Common myeloid progenitor, CD34-positive (primary cell): ENCODE measurements at places on chromosomes 1 and 21.

DNA sequence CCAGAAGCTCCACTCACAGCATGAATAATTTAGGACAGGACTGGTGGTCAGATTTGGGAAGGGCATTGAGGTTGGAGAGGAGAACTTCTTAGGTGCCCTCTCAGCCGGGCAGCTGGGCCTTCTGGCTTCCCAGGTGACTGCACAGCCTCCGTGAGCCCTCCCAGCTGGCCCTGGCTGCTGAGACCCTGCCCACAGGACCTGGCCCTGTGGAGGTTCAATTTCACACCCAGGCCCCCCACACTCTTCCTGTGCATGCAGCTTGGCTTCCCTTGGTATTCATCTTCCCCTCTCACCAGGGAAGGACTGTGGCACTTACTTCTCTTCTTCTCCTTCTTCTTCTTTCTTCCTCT lies 50.6 kb downstream of the NDUFS5 start:
- DNase-seq = no peak

DNA sequence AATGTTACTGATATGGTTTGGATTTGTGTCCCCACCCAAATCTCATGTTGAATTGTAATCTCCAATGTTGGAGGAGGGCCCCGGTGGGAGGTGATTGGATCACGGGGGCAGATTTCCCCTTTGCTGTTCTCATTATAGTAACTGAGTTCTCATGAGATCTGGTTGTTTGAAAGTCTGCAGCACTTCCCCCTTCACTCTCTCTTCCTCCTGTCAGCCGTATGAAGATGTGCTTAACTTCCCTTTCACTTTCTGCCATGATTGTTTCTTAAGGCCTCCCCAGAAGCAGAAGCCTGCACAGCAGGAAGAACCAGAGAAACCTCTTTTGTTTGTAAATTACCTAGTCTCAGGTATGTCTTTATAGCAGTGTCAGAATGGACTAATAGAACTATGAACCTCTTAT lies 28.4 kb downstream of the TRIM33 start:
- DNase-seq = peak; percentile 69

DNA sequence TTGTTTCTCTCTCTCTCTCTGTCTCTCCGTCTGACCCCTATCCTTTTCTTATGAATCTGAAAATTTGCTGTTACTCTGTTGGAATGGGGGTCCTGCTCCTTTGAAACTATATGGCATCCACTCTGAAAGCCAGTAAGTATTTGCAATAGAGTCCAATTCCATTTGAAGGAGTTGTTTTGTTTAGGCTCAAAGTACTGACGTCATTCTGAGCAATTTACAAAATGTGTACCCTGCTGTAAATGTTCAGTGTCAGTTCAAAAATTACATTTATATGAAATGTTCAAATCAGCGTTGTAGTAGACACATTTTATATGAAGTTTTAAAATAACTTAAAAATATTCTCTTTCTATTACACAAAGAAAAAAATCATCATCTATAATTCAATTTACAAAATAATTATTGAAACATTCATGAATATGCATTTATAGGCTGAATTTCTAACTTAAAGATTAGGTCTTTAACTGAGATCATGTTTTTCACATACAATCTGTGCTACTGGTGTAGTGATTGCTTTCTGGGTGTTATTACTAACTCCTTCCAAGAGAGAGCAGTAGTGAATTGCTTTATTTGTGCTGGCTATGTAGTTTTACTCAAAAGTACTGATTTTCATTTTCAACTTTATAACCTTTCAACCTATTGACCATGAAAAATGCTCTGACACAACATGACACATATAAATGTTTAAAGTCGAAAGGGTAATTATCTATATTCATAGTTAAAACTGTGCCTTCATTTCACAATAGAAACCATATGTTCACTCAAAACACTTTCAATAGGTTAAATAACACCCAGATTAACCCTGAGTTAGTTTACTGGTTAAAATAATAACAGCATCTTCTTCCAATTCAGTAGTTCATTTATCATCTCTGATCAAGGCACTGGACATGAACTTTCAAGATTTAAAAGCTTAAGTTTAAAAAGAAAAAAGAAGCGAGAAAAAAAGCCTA lies 253.1 kb upstream of the ADGRL4 start:
- peak; percentile 12 for DNase-seq

DNA sequence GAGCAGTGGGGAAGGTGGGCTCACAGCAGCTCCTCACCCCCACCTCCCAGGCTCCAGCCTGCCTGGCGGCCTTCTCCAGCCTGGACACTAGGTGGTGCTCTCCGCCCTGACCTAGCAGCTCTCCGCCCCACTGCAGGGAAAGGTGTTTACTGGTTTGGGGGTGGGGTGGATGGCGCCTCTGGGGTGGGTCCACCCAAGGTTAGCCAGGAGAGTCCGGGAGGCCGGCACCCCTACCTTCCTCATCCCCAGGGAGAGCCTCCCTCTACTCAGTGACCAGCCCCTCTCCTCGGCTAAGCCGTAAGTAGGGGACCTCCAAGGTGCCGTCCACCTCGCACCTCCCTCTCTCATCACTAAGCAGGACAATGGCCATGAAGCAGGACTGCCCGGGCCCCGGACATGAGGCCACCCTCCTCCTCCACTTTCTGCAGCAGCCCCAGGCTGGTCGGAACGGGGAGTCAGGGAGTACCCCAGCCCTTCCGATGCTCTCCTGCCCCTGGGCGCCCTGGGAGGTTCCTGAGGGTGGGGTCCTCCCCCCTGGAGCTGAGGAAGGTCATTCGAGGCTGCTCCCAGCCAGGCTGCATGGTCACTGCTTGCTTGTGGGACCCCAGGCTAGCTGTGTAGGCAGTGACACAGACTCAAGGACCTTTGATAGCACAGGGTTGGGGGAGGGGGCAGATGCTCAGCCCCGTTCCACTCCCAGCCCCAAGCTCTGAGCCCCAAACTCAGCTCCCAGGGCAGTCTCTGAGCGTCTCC lies 101.4 kb upstream of the VAMP3 start:
- peak; percentile 74 for DNase-seq

DNA sequence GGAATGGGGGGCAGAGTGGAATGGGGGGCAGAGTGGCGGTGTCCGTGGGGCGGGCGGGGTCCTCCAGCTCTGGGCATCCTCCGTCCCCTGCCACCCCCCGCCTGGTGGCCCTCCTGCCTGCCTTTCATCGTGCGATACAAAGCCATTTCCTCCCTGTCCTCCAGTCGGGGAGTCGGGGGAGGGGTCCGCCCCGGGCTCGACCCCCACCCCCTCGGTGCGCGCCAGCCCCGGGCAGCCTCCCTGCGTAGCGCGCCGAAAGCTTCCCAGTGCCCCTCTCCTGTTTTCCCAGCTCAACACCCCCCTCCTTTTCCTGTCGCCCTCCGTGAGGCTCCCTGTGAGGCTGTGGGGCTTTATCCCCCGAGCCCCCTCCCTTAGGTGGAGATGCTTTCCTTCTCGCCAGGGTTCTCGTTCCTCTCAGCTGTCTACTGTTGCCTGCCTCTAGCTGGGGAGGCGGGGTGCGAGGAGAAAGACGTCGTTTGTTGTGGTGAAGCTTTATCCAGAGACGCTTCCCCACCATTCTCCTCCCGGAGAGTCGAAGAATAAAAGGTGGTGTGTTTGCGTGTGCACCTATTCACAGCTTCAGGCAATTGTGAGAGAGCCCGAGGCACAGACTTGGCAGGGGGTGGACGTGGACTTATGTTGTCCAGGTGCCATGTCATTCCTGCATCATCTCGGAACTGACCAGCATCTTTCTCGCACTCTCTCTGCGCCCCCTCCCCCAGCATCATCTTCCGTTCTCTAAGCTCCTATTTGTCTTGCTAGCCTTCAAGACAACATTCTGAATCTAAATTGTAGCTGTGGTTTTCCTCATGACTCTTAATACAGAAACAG lies 848 bp downstream of the DNM3 start:
- peak; percentile 49 for DNase-seq

GRCh38 chr1:13652238-13652637 lies 47.8 kb upstream of the PRDM2 start:
- DNase-seq = no peak

DNA sequence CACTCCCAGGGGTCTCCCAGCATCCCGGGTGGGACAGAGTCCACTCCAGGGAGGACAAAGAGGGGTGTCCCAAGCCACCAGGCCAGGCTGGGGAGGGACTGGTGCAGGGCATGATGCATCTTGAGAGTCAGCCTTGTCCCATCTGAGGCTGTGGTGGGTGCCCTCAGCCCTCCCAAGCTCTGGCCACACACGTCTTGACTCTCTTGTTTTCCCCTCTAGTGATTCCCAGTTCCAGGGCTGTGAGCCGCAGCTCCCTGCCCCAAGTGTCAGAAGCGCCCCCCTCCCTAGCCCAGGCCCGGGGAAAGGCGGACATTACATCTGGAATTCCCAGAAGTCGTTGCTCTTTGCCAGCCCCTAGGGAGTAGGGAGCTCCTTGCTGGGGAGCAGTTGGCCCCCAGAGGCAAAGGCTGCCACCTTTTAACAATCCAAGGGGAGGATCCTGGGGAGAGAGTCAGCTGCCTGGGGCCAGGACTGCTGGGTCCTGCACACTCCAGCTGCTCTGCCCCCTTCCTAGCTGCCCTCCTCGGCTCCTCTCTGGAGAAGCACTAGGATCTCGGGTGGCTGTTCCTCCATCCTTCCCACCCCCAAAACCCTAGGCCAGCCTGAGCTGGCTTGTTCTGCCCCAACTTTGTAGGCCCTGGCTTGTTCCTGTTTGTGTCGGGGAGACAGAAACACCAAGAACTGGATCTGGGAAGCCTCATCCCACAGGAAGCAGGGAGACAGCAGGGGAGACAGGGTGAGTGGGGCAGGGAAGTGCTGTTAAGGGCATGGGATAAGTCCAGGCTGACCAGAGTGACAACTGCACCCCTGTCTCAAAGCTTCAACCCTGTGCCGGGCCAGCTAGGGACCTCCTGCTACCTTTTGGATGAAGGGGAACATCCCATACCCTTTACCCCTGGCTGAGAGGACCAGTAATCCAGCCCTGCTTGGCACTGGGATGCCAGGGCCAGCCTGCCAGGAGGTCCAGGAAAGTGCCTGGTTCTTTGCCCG lies 3.2 kb upstream of the PTPN7 start:
- no peak for DNase-seq

DNA sequence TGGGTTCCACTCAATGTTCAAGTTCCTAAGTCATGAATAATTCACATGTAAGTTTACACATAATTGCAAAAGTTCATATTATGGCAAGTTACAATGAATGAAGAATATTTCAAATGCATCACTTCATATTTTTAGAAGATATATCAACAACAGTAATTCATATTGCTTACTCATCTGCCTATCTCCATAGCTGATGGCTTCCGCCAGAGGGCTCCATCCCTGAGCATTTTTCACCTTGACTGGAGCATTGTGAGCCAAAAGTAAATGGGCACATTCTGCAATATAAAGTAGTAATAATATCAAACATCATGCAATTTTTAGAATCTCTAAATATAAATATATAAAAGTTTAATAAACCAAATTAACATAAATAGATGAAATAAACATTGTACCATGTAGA lies 29.8 kb downstream of the ANKRD13C start:
- no peak for DNase-seq

DNA sequence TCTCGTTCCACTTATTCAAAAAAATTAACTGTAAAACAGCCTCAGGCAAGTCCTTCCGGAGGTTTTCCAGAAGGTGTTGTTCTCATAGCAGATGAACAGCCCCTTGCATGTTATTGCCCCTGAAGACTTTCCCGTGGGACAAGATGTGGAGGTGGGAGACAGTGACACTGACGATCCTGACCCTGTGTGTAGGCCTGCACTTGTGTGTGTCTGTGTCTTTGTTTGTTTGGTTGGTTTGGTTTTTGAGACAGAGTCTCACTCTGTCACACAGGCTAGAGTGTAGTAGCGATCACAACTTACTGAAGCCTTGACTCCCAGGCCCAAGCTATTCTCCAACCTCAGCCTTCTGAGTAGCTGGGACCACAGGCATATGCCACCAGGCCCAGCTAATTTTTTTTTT lies 12.6 kb downstream of the ETV3L start:
- no peak for DNase-seq

DNA sequence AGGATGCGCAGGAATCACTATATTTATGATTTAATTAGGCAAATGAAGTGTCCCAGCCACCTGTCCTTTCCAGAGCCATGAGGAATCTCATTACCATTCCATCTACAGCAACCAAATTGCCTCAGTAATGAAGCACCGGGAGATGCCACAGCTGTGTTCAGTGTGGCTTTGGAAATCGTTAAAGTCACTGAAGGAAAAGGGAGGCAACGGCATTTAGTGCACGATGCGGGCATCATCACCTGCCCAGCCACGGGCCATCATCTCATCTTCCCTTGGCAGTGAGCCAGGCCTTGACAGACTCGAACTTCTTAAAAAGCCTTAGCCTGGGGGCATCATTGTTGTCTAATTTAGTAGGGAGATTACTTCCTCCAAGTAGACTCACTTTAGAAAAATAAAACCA lies 67.8 kb downstream of the CNIH3 start:
- DNase-seq = no peak

DNA sequence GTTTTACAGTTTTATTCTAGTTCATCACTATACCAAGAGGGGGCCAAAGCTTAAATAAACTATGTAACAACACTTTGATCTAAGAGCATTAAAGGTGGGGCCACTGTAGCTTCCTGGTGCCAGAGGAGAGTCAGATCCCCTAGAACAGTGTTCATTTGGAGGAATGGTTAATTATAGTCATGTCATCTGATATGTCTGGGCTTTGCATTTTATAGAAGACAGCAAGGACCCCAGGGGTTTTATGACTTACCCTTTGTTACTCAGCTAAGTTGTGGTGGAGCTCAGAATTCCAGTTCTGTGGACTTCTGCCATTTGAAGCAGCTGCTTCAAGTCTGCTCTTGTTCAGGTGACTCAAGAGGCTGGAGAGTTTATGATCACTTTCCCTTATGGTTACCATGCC lies 16.7 kb downstream of the KDM4A start:
- no peak for DNase-seq
